Frontal cortex (tissue), 4 donors: ENCODE measurements at places on chromosomes 7 and 10.

DNA sequence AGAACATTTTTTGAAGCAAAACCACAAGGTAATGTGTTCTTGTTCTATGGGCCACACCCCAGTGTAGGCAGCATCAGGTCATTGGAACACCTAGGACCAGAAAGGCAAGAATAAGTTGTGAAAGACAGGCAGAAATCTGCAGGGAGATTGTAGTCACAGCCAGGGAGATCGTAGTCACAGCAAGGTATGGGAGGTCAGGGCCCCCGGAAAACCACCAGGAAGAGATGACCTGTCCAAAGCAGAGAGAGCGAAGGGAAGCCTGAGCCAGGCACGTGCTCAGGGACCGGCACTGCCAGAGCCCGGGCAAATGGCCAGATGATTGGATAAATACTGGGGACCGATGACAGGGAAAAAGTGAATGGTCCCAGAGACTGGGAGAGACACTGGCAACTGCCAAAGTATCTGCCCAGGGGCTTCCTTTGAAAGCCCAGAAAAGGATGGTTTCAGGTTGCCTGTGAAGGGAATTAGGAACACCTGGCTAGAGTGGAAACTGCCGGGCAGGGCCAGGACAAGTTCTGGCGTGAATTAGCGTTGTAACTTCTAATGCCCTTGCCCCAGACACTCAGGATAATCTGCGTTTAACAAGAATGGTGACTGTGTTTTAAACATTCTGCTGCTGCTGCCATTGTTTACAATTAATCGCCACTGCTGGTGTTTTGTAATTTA is 3.9 kb upstream of the NOBOX start:
- no peak for DNase-seq

DNA sequence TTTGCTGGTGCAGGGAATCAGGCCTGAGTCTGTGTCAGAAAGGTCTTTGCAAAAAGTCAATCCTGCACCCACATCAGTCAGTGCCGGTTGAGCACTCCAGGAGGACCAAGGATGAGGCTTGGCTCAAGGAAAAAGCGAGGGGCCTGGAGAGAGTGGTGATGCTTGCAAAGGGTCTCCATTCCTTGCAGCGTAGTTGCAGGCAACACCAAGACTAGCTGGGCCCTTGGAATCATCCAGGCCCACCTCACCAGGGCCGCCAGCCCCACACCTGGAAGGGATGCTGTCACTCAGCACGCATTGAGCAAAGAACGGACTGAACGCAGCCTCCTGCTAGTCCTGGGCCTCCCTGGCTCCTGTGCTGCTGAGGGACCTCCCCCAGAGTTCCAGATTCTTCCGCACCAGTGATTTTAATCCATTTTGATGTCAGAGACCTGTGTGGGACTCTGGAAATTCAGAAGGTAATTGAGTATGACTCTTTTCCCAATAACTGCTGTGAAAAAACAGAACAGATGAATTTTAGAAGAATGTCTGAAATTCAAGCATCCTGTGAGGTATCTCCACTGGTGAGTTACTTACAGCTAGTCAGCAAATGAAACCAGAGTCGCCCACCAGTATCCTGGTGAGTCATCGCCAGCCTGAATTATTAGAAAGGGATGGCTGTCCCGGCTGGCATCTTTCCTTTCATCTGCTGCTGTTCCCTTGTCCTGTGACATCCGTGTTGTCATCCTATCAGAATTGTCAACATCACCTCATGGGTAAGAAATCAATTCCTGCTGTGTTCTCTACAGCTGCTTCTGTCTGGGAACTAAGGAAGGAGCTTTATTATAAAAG is 150.8 kb upstream of the NPS start:
- DNase-seq = no peak

DNA sequence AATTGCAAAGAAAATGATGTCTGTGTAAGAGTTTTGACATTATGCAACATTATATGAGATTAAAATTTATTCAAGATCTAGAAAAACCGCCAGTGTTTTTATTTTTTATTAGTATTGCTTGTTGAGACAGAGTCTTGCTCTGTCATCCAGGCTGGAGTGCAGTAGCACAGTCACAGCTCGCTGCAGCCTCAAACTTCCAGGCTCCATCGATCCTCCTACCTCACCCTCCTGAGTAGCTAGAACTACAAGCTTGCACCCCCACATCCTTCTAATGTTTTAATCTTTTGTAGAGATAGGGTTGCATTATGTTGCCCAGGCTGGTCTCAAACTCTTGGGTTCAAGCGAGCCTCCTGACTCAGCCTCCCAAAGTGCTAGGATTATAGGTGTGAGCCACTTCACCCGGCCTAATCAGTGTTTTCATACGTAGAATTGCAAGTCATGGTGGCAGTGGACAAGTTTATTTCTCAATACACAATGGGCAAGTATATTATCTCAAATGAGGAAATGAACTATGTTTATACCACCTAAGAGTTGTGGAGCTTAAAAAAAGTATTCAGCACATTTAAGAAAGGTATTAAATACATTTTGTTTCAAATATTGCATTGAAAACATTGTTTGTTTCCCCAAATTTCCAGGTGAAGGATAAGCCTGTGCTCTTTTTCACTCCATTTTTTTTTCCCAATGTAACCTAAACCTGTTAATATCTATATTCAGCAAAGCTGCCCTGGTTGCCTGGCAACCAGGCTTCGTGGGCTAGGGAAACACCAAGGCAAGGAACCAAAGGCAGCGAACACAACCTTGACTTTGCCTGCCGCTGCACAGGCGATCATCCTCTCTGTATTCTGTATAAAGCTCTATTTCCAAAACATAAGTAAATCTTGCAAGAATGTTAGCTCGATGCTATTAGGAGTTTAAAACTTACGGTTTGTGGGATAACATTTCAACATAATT is 163.9 kb downstream of the CACNB2 start:
- no peak for DNase-seq

DNA sequence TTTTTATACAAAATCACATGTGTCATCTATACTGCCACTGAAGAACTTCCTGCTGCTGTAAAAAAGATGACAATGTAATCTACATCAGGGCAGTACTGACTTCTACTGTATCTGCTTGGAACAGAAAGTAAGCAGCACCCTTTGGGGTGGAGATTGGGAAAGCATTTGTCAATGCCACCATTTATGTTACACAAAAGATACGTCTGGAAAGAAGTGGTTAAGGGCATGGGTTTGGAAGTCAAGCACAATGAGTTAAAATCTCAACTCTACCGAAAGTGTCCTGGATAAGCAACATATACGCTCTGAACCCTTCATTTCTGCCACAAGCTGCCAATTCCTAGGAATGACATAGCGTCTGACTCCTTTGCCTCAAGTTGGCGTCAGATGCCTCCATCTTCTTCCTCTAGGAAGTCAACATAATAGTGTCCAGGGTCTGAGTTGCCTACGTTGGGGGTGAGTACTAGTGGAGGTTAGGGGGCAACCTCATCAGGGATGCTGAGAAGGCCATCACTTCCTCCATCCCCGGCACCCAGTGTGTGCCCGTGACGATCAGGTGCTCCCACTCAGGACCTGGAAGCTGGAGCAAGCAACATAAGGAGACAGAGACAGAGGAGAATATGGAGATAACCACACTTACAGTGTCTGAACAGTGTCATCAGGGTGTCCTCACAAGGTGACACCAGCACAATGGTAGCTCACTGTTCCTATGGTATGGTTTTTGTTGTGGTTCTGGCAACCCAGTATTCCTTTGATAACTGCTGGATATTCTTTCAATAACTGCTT is 58.3 kb downstream of the SGMS1 start:
- DNase-seq = no peak

- no peak for DNase-seq
Observed at GRCh38 chr7:128757203-128757602, 18.0 kb downstream of the CALU start.

GRCh38 chr10:299969-300368 is 164.7 kb downstream of the ZMYND11 start:
- no peak for DNase-seq
